ENCODE measurements at places on chromosomes 5 and 9.

GRCh38 chr5:35319333-35320002 is 89.2 kb upstream of the PRLR start:
- DNase-seq: no peak

DNA sequence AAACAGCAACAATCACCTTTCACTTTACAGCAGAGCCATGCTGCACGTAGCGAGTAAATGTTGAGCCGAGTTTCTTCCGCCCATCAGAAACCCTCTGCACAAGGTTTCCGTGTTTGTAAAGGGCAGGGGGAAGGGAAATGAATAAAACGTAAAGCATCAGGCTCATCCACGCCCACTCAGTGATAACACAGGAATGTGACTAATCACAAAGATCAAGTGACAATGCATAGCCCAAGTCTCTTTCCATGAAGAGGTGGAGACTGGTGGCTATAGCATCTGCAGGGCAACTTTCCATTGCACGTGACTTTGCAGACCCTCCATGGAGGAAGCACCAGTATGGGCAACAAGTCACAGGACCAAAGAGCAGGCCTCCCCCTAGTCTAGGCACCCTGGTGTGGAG is 56.6 kb downstream of the CAMSAP1 start:
- DNase-seq: no peak

GRCh38 chr5:51566953-51567352 is 183.7 kb downstream of the ISL1 start:
- DNase-seq: no peak

DNA sequence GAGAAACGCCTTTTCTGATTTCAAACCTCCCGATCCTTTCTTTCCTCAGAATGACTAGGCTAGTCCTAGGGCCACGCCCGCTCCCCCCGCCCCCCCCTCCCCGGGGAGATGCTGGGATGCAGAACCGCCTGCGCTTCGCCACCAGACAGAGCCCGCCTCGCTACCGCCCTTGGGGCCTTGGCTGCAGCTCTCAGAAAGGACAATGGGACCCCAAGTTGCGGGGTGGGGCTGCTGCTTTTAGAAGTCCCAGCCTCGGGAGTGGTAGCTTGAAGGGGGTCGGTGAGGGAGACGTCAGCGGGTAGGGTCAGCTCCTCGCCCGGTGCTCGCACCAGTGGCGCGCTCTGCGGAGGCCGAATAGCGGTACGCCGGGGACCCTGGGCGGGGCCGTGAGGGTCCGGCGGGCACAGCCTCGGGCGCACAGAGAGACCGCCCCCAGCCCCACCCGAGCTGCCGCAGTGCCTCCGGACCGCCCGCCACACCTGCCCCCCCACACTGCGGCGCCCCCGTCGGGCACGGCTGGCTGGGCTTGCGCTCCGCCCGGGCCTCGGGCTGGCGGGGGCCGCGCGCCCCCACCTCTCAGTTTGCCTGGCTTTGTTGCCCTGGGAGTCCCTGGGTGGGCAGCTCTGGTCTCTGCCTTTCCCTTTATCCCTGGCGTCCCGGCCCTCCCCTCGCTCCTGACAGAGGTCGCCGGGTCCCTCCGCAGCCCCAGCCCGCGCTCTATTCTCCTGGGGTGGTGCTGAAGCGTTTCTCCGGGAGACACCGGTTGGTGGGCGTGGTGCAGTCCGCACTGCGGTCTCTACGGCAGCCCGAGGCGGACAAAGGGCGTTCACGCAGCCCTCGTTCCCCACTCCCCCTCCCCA is 1.2 kb downstream of the MAP1B start:
- DNase-seq: no peak

DNA sequence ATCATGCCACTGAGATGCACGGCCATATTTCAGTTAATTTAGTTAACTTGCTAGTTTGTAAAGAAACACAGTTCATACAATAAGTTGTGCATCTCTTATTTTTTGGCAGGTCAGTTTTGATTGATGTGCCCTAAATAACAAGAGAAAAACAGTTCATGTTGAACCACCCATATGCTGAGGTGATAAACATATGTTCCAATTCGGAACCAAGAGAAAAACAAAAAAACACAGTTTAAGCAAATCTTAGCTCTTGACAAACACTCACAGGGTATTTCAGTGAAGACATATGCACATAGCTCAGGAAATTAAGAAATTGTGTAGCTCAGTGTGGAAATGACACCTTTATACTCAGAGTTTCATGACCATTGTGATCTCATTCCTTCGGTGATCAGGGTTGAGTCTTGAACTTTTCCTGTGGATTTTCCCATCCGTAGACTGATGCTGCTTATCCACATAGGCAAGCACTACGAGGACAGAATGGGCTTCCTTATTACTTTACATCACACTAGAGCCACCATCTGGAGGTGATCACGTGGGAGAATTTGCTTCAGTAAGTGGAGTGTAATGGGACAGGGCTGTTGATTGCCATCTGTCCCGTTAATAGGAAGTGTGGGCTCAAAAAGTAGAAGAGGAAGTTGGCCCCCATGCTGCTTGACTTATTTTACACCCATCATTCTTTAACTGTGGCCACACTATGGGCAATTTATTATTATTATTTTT is 773.0 kb downstream of the MTRR start:
- no peak for DNase-seq

DNA sequence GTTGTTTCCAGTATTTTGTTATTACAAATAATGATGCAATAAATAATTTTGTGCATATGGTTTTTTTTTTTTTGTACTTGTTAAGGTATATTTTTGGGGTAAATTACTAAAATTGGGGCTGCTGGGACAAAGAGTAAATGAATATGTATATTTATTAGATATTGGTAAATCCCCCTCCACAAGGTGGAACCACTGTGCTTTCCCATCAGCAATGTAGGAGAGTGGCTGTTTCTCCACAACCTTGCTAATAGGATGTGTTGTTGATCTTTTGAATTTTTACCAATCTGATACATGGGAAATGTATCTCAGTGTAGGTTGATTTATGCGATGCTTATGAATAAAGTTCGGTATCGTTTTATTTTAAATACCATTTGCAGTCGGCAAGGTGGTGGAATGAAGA is 118.1 kb downstream of the TRPM3 start:
- DNase-seq: no peak

- DNase-seq: no peak
These were observed 115.6 kb upstream of the CPEB4 start for GRCh38 chr5:173772384-173773059.

DNA sequence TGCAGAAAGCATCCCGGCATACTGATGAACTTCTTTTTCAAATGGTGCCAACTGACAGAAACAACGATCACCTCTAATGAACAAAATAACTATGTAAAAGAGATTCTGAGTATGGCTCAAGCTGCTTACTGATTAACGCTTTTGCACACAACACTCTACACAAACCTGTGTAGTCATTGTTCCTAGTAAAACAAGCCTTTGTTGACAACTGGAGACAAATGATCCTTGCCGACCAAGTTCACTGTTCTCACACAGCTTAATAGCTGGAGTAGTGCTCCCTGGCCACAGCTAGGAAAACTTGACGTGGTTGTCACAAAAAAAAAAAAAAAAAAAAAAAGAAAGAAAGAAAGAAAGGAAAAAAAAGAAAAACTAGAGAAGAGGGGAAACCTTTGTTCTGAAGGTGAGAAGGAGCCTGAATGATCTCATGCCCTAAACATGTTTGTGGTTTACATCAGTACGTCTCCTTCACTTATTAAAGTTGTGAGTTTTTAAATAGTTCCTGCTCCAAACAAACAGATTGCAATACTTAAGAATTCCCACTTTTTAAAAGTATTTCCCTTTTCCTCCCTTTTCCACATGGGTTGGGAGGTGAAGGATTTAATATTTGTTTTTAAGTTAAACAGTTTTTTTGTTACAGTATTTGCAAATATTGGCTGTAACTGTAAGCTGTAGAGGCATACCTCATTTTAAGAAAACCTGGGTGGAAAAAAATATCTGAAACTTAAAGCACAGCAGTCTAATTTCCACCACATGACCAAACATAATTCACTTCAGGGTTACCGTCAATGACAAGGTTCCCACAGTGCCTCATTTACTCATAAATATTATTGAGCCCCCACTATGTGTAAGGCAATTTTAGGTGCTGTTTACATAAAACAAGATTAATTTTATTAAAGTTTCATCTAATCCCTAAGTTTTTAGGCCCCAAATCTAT is 63.7 kb downstream of the GLIS3 start:
- no peak for DNase-seq

GRCh38 chr5:59321642-59322041 is 571.9 kb downstream of the PDE4D start:
- DNase-seq: no peak

- DNase-seq: no peak
These were observed 138.4 kb downstream of the EGFLAM start for GRCh38 chr5:38396766-38397165.

GRCh38 chr5:168314735-168315411 is 23.4 kb downstream of the WWC1 start:
- no peak for DNase-seq

GRCh38 chr5:81785322-81785721 is 34.4 kb upstream of the SSBP2 start:
- no peak for DNase-seq

GRCh38 chr5:79971156-79971555 is 19.9 kb downstream of the MTX3 start:
- DNase-seq: no peak

- DNase-seq: no peak
These were observed 757 bp downstream of the CDC26 start for GRCh38 chr9:113274474-113275156.

GRCh38 chr5:144478565-144478964 is 307.9 kb downstream of the KCTD16 start:
- no peak for DNase-seq

GRCh38 chr5:84227236-84227635 is 157.4 kb downstream of the EDIL3 start:
- no peak for DNase-seq

GRCh38 chr9:89835666-89836065 is 230.9 kb downstream of the GADD45G start:
- no peak for DNase-seq

DNA sequence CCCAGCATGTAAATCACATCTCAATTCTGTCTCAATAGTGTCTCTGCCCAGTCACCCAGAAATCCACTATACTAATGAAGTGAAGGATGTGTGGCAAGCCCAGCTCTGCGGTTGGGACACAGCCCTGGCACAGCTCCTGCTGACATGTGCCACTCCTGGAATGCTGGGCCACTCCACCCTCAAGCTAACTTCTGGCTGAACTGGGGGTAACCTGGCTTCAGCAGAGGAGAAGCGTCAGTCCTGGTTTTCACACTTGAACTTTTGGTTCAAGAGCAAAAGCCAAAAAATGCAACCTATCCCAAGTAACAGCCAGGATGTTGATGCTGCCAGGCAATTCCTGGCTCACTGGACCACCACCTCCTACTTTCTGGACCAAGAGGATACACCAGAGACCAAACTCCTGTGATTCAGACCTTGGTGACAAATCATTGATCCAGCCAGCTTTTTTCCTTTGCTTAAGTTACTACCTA is 86.4 kb downstream of the ARRDC3 start:
- no peak for DNase-seq

DNA sequence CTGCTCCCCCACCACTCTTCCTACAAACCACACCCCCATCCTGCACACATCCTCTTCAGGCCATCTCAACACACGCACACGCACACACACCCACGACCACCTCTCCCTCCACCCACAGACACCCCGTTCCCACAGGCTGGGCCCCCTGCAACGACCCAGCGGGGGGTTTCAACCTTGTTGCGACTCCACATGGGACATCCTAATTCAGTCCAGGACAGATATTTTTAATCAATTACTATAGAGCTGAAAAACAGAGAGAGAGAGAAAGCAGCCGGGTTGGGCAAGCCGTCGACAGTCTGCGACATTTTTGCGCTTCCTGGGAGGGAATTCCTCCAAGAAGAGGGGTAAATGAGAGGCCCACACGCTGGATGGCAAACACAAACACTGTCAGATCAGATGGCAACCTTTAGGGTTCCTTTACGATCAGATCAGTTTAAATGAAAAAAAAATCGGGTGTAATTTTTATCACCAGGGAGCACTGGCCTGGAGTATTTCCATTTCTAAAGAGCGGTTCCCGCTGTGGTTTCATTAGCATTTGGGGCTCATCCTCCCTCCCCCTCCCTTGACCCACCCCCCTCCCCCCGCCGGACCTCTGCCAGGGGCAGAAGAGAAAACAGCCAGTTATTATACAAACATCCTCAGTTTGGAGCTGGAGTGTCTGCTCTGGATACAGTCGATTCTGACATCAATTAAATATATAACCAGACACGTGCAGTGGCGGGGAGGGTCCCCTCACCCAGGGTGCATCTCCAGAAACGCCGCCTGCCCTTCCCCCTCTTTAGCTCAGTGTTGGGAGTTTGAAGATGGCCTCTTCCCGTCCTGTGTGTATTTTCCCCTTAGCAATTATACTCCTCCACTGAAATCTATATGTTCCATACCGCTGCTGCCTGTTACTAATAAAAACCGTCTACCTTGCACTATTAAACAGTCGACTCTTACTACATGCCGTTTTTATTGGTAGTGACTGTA is 2.3 kb upstream of the IRX2 start:
- DNase-seq: no peak

DNA sequence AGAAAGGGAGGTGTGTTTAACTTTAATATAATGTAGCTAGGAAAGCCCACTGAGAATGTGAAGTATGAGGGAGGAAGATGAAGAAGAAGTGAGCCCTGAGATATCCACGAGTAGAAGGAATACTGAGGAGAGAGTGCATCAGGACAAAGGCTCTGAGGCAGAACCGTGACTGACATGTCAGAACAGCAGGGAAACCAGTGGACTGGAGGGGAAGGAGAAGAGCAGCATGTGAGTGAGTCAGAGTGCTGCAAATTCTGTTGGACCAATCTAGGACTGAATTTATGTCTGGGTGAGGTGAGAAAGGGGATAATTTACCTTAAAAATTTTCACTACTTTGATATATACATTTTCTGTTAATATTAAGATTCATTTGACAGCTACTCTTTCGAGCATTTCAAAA is 110.3 kb downstream of the ST8SIA4 start:
- no peak for DNase-seq

DNA sequence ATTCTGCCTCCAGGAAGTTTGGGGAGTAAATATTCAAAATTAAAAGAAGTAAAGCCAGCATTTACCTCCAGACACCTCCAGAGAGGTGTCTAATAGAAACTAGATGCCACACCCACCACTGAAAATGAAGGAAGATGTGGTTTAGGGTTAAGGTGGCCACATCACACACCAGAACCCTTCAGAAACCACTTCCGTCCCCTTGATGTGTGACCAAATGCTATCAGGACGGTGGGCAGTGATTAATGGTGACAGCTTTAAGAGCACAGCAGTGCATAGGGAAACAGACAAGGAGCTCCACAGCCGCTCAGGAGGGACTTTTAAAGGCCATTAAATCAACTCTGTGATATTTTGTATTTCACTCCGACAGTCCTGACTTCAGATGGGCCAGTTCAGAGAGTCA is 295.2 kb downstream of the BRINP1 start:
- no peak for DNase-seq

GRCh38 chr5:886716-887325 is 5.8 kb downstream of the BRD9 start:
- DNase-seq: no peak

- no peak for DNase-seq
These were observed 375.5 kb downstream of the PDE4D start for GRCh38 chr5:59517926-59518585.

GRCh38 chr5:179326122-179326927 is 18.9 kb downstream of the ADAMTS2 start:
- no peak for DNase-seq
